B cell (primary cell): ENCODE measurements at places on chromosomes 6 and 20.

DNA sequence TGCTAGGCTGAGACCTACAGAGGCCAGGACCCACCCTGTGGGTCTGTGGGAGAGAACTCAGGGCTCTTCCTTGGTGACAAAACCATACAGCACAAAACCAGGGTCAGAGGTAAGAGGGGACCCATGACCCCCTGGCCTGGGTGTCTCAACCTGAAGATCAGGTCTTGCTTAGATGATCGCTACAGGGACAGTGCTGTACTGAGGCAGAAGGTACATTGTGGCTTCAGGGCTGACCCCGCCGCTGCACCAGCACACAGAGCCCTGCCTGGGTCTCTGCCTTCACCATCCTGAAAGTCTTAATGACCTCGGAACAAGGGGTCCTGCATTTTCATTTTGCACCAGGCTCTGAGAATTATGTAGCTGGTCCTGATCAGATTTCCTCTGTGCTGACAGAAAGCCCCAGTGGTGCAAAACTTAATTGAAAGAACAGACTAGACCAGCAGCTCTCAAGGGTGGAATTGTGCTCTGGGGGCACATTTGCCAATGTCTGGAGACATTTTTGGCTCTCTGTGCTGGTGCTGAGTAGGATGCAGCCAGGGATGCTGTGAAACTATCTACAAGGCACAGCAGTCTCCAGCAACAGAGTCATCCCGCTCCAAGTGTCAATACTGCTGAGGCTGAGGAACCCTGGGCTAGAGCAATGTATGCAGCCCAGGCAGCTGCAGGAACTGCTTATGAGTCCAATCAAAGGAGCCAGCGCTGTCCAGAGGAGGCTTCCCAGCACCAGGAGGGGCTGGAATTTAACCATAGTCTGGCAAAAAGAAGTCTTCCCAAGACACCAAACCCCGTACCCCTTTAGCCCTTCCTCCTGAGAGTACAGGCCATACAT lies 254.9 kb downstream of the ERMARD start:
- no peak overlapping the region for H3K4me3 ChIP-seq
- H3K27me3 ChIP-seq: no peaks in the 10 kb centered on the region
- H3K4me1 ChIP-seq: peaks cover 6% of the 10 kb centered on the region

GRCh38 chr20:56368351-56369134 lies 9.8 kb downstream of the FAM210B start:
- H3K27ac ChIP-seq: no peak overlapping the region
- no peak overlapping the region for H3K4me3 ChIP-seq
- H3K4me1 ChIP-seq: no peaks in the 10 kb centered on the region
- H3K27me3 ChIP-seq: no peaks in the 10 kb centered on the region

DNA sequence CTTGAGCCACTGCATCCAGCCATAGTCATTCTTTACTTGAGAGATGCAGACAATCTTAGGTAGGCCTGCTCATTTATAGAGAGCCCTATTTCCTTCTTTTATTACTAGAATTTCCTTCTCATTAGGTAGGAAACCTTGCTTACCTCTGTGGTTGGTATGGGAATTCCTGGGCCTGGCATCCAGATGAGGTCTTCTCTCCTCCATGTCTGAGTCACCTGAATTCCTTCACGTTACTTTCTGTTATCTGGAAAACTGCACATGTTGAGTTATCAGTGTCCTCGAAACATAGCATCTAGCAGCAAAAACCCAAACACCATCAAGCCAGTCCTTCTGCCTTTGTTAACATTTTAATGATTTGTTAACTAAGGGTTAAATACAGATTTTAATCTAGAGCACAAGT lies 2.2 kb downstream of the ZNFX1 start:
- DNase-seq: no peak
- H3K4me1 ChIP-seq: peaks cover 34% of the 10 kb centered on the region
- no peaks in the 10 kb centered on the region for H3K27me3 ChIP-seq
- no peak overlapping the region for H3K4me3 ChIP-seq
- peaks cover 43% of the 10 kb centered on the region for H3K36me3 ChIP-seq

GRCh38 chr6:138521790-138522189 lies 22.5 kb upstream of the NHSL1 start:
- no peak overlapping the region for H3K27ac ChIP-seq
- no peak for DNase-seq
- no peak overlapping the region for H3K4me3 ChIP-seq
- no peaks in the 10 kb centered on the region for H3K4me1 ChIP-seq
- H3K36me3 ChIP-seq: no peaks in the 10 kb centered on the region

GRCh38 chr20:4581838-4582237 lies 139.9 kb upstream of the PRND start:
- peaks cover 14% of the 10 kb centered on the region for H3K27me3 ChIP-seq
- H3K4me3 ChIP-seq: no peak overlapping the region
- H3K4me1 ChIP-seq: no peaks in the 10 kb centered on the region
- no peaks in the 10 kb centered on the region for H3K36me3 ChIP-seq
- H3K27ac ChIP-seq: no peak overlapping the region

GRCh38 chr20:50313522-50313820 lies 122.8 kb downstream of the CEBPB start:
- H3K27ac ChIP-seq: no peak overlapping the region
- no peaks in the 10 kb centered on the region for H3K27me3 ChIP-seq
- no peaks in the 10 kb centered on the region for H3K36me3 ChIP-seq
- H3K4me3 ChIP-seq: no peak overlapping the region
- H3K4me1 ChIP-seq: no peaks in the 10 kb centered on the region
- no peak for DNase-seq

- H3K27me3 ChIP-seq: no peaks in the 10 kb centered on the region
- H3K27ac ChIP-seq: no peak overlapping the region
- no peaks in the 10 kb centered on the region for H3K4me1 ChIP-seq
- H3K4me3 ChIP-seq: no peak overlapping the region
- no peak for DNase-seq
Observed at GRCh38 chr6:142744836-142745235, 200.1 kb downstream of the HIVEP2 start.

GRCh38 chr20:1108437-1108920 lies 9.9 kb upstream of the PSMF1 start:
- no peaks in the 10 kb centered on the region for H3K27me3 ChIP-seq
- no peaks in the 10 kb centered on the region for H3K36me3 ChIP-seq
- H3K4me3 ChIP-seq: no peak overlapping the region
- H3K4me1 ChIP-seq: no peaks in the 10 kb centered on the region
- peak; percentile 58 for DNase-seq
- no peak overlapping the region for H3K27ac ChIP-seq

GRCh38 chr6:14423330-14423729 lies 305.8 kb downstream of the CD83 start:
- peaks cover 11% of the 10 kb centered on the region for H3K4me1 ChIP-seq
- DNase-seq: no peak
- H3K27me3 ChIP-seq: no peaks in the 10 kb centered on the region

GRCh38 chr6:8481727-8482126 lies 46.4 kb upstream of the SLC35B3 start:
- no peaks in the 10 kb centered on the region for H3K36me3 ChIP-seq
- no peak for DNase-seq
- no peak overlapping the region for H3K27ac ChIP-seq
- H3K4me3 ChIP-seq: no peak overlapping the region
- no peaks in the 10 kb centered on the region for H3K4me1 ChIP-seq
- no peaks in the 10 kb centered on the region for H3K27me3 ChIP-seq

- H3K27me3 ChIP-seq: no peaks in the 10 kb centered on the region
- peak overlapping the region; percentile 76 for H3K27ac ChIP-seq
- H3K36me3 ChIP-seq: no peaks in the 10 kb centered on the region
- H3K4me3 ChIP-seq: peak overlapping the region; percentile 64
Observed at GRCh38 chr6:151690303-151690702, 117.2 kb upstream of the ESR1 start.

DNA sequence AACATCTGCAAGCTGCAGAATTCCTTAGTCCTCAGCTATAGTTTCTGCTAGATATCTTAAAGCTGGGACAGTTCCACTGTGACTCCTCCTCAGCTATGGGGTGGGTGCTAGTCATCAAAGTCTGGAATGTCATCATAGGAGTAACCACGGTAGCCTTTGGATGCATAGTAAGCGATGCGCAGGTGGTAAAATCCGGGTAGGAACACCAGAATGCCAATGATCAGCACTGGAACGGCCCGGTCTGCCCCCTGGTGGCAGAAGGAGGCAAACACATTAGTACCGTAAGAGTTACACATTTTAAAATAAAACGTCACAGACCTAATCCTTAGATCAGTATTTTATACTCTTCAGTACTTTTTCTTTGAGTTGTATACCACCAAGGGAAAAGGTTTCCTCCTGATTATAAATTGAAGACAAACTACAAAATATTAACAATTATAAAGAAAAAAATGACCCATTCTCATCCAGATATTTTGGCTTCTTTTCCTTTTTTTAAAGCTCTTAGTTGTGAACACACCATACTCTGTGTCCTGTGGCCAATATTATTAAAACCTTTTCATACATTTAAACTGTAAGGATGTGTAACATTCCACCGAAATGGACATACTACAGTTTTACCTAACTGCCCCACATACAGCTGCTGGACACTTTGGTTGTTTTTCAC lies 18.9 kb downstream of the PCNA start:
- H3K4me1 ChIP-seq: peaks cover 3% of the 10 kb centered on the region
- H3K4me3 ChIP-seq: no peak overlapping the region
- peaks cover 71% of the 10 kb centered on the region for H3K36me3 ChIP-seq
- no peak overlapping the region for H3K27ac ChIP-seq
- H3K27me3 ChIP-seq: no peaks in the 10 kb centered on the region

DNA sequence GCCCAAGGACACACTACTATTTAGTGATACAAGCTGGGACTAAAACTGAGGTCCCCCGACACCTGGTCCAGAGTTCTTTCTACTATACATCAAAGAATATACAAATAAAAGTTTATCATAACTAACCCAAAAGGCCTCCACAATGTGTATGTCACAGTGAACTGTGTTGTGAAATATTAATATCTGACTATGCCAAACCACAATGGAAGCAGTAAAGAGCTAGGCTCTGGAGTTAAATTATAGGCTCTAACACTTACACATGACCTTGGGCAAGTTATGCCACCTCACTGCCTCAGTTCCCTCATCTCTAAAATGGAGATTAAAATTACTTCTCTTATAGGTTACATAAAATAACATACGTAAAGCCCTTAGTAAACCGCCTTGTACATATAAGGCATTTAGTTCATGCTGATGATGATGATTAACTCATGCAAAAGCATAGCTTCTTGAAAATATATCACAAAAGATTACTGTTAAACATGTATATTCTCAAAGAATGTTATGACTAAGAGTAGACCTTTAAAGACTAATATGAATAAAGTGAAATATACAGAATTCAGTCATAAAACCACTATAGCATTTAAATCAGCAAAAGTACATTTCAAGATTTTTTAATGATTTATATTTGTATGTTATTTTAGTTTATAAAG lies 5.7 kb downstream of the SUPT3H start:
- peaks cover 7% of the 10 kb centered on the region for H3K4me1 ChIP-seq
- no peak overlapping the region for H3K4me3 ChIP-seq
- H3K27me3 ChIP-seq: no peaks in the 10 kb centered on the region
- DNase-seq: no peak
- no peaks in the 10 kb centered on the region for H3K36me3 ChIP-seq

GRCh38 chr6:19377722-19378121 lies 459.4 kb upstream of the ID4 start:
- H3K27ac ChIP-seq: no peak overlapping the region
- H3K4me3 ChIP-seq: no peak overlapping the region
- H3K4me1 ChIP-seq: no peaks in the 10 kb centered on the region
- DNase-seq: no peak

- H3K36me3 ChIP-seq: no peaks in the 10 kb centered on the region
- no peak overlapping the region for H3K27ac ChIP-seq
- H3K4me3 ChIP-seq: no peak overlapping the region
- H3K27me3 ChIP-seq: no peaks in the 10 kb centered on the region
- peaks cover 3% of the 10 kb centered on the region for H3K4me1 ChIP-seq
Observed at GRCh38 chr6:1792989-1793388, 183.3 kb downstream of the FOXC1 start.

GRCh38 chr6:118746145-118746824 lies 94.9 kb upstream of the CEP85L start:
- H3K36me3 ChIP-seq: no peaks in the 10 kb centered on the region
- no peak overlapping the region for H3K27ac ChIP-seq
- H3K4me1 ChIP-seq: peaks cover 12% of the 10 kb centered on the region
- H3K4me3 ChIP-seq: no peak overlapping the region
- no peaks in the 10 kb centered on the region for H3K27me3 ChIP-seq

DNA sequence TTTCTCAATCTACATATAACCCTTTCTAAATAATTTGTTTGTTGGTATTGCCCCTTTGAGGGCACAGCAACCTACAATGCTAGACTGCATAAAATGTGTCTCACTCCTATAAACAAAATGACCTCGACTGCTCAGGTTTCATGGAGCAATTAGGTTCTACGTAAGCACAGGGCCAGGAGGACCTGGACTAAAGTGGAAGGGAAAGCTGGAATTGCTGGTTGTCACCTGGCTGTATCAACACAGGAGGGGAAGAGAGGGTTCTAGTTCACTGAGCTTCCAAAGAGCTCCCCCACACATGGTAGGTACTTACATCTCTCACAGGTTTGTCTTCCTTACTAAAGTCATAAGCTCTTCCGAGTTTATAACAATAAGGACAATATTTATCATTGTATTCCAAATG lies 51.0 kb downstream of the NCOA6 start:
- no peak overlapping the region for H3K27ac ChIP-seq
- H3K4me1 ChIP-seq: no peaks in the 10 kb centered on the region
- no peaks in the 10 kb centered on the region for H3K27me3 ChIP-seq
- no peak for DNase-seq

GRCh38 chr6:100664274-100665040 lies 199.7 kb upstream of the SIM1 start:
- no peaks in the 10 kb centered on the region for H3K27me3 ChIP-seq
- peaks cover 1% of the 10 kb centered on the region for H3K36me3 ChIP-seq
- H3K4me3 ChIP-seq: no peak overlapping the region
- H3K27ac ChIP-seq: peak overlapping the region; percentile 3
- peak; percentile 30 for DNase-seq

- no peak for DNase-seq
- no peaks in the 10 kb centered on the region for H3K27me3 ChIP-seq
- no peaks in the 10 kb centered on the region for H3K4me1 ChIP-seq
- no peaks in the 10 kb centered on the region for H3K36me3 ChIP-seq
- no peak overlapping the region for H3K4me3 ChIP-seq
Observed at GRCh38 chr6:49342410-49342809, 120.6 kb downstream of the MMUT start.

GRCh38 chr20:41339957-41340326 lies 679 bp upstream of the LPIN3 start:
- peaks cover 15% of the 10 kb centered on the region for H3K4me1 ChIP-seq
- peak overlapping the region; percentile 41 for H3K4me3 ChIP-seq
- H3K27ac ChIP-seq: no peak overlapping the region
- no peaks in the 10 kb centered on the region for H3K36me3 ChIP-seq

DNA sequence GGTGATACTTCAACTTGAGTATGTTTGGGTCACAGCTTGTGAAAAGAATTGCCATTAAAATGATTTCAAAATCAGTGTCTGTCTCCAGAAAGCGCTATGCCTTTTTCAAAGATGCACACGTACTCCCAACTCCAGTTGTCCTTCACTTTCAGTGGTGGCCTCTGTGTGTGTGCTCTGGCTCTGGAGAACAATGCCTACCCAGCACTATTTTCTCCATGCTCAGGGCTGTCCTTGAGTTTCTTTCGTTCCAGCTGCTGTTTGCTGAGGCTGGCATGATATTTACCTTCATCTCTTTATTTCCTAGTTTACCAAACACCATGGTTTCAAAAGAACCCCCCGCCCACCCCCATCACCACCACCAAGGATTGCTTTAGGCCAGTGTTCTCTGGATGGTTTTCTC lies 136.8 kb downstream of the QRSL1 start:
- H3K4me3 ChIP-seq: no peak overlapping the region
- no peak for DNase-seq
- no peak overlapping the region for H3K27ac ChIP-seq
- peaks cover 11% of the 10 kb centered on the region for H3K4me1 ChIP-seq
- H3K36me3 ChIP-seq: no peaks in the 10 kb centered on the region
